Esophagus squamous epithelium (tissue), 5 donors: ENCODE measurements at places on chromosomes 4 and X. TPM values are rescaled to one million over a fixed set of nuclear protein-coding genes. Genes with fewer than 3 reads are reported as not detected.

DNA sequence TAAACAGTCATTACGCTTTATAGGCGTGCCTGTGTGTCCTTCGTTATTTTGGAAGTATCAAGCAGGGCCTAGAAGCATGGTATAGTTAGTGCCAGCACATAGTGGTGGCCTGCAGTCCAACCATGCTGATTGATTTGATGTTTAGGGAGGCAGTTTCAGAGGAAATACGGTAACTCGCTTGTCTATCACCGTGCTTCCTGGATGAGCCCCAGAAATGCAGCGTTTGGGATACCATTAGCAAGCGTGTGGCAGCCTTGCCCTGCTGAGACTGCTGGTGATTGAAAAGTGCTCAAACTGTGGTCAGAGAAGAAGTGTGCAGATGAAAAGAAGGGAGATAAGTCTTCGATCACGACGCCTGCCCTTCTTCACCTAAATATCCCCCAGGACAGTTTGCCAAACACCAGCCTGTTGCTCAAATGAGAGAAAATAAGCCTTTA, 158.4 kb downstream of the CHIC2 start:
- DNase-seq = no peak
- no peaks in the 10 kb centered on the region for H3K27me3 ChIP-seq
- peak overlapping the region; percentile 49 for H3K27ac ChIP-seq
- peak overlapping the region; percentile 33 for H3K4me3 ChIP-seq

- H3K27me3 ChIP-seq = no peaks in the 10 kb centered on the region
- DNase-seq = no peak
- no peak overlapping the region for H3K27ac ChIP-seq
- H3K36me3 ChIP-seq = no peaks in the 10 kb centered on the region
Measured at GRCh38 chrX:48945517-48946348, 11.7 kb downstream of the OTUD5 start.

- peaks cover 23% of the 10 kb centered on the region for H3K36me3 ChIP-seq
- no peak for DNase-seq
- H3K27ac ChIP-seq = no peak overlapping the region
- H3K4me3 ChIP-seq = no peak overlapping the region
- peaks cover 10% of the 10 kb centered on the region for H3K4me1 ChIP-seq
- no peaks in the 10 kb centered on the region for H3K27me3 ChIP-seq
Measured at GRCh38 chr4:54032558-54033135, 31.8 kb downstream of the CHIC2 start.

Gene MND1
- total RNA-seq = 3.4 TPM

DNA sequence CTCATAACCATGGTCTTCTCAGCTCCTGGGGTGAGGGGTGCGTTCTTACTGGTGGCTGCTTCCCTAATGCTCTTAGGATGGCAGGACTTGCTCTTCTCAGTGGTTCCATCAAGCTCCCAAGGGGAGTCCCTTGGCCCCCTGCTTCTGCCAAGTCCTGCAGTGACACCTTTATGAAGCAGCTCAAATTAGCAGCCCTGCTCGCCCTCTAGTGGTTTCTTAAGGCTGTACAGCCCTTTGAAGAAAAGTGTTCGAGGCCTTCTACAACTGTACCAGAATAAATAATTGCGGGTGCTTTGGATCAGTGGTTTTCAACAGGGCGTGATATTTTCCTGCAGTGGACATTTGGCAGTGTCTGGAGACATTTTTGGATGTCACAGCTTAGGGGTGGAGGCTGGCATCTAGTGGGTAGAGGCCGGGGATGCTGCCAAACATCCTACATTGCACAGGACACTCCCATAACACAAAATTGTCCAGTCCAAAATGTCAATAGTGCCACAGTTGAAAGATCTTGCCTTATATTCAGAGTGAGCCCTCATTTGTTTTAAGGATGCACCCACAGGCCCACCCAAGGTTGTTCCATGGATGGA, 204.7 kb upstream of the S100G start:
- no peaks in the 10 kb centered on the region for H3K4me1 ChIP-seq
- no peak overlapping the region for H3K27ac ChIP-seq
- H3K27me3 ChIP-seq = no peaks in the 10 kb centered on the region
- H3K4me3 ChIP-seq = no peak overlapping the region

DNA sequence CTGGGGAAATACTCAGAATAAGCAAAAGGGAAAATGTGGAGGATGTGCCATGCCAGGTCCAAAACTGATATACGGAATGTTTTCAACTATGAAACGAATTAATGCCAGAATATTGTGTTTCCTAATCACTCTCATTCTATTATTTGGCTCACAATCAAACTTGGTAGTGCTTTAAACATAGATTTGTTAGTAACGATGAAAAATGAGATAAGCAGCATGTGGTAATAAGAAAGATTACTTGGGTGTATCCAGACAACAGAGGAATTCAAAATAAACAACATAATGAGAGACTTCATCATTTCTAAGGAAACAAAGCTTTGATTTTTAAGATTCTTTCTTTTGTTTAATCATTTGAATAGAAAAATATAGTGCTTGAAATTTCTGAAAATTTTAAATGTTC, 237.3 kb downstream of the TACR3 start:
- DNase-seq = no peak
- no peaks in the 10 kb centered on the region for H3K4me1 ChIP-seq

DNA sequence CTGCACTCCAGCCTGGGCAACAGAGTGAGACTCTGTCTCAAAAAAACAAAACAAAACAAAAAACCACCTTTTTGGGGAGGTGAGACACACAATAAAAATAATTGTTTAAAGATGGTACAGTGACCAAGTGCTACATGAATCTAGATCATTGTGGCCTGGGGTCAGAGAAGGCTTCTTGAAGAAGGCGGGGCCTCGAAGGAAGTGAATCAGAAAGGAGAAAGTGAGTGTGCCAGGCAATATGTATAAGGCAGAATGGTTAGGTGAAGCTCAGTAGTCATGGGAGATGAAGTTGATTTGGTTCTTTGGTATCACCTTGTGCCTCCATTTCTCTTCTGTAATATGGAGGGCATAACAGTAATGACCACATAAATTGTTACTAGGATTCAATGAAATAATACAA, 58.9 kb downstream of the DOCK11 start:
- H3K27me3 ChIP-seq = no peaks in the 10 kb centered on the region
- H3K4me3 ChIP-seq = no peak overlapping the region
- no peak for DNase-seq
- no peaks in the 10 kb centered on the region for H3K36me3 ChIP-seq
- H3K27ac ChIP-seq = no peak overlapping the region

DNA sequence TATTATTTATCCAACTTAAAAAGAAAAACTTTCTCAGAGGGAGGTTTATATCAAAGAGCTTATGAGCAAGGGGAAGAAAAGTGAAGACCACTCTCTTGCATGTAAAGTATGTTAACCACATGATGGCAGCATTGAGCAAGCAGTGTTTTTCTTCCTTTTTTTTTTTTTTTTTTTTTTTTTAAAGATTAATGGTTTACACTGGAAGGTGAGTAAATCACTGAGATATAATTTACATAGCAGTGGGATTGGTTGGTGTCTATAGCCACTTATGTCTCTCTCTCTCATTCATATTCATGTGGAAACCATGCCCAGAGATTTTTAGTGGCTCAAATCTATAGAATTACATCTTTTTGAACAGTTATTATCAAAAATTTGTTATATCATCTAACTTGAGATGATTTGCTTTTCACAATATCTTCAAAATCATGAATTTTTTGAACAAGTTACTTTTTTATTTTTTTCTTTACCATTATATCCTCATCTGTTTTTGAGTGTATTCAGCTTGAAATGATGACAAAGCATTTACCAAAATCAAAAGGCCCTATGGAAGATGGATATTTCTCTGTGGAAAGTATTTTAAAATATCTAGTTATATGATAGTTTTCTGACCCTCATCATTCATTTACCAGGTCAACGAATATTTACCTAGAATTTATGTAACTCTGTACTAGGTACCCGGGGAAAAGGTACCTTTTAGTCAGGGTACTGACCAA, 31.6 kb downstream of the MTHFD2L start:
- H3K4me1 ChIP-seq = no peaks in the 10 kb centered on the region
- DNase-seq = no peak
- no peak overlapping the region for H3K27ac ChIP-seq
- no peaks in the 10 kb centered on the region for H3K36me3 ChIP-seq
- no peak overlapping the region for H3K4me3 ChIP-seq

Gene NHS
- total RNA-seq = 2.0 TPM
